Smooth muscle cell of the brain vasculature (primary cell): ENCODE measurements at places on chromosomes 5 and 9.

GRCh38 chr5:127229185-127229889, 61.3 kb upstream of the MEGF10 start:
- no peak for DNase-seq

GRCh38 chr5:149445739-149446369, 66.8 kb upstream of the IL17B start:
- peak; percentile 80 for DNase-seq

- DNase-seq: no peak
These were observed 40.4 kb downstream of the COL5A1 start for GRCh38 chr9:134682026-134682425.

GRCh38 chr5:82031220-82032119, 59.6 kb downstream of the ATG10 start:
- no peak for DNase-seq

- no peak for DNase-seq
These were observed 52.5 kb upstream of the CTNNA1 start for GRCh38 chr5:138700581-138701362.

DNA sequence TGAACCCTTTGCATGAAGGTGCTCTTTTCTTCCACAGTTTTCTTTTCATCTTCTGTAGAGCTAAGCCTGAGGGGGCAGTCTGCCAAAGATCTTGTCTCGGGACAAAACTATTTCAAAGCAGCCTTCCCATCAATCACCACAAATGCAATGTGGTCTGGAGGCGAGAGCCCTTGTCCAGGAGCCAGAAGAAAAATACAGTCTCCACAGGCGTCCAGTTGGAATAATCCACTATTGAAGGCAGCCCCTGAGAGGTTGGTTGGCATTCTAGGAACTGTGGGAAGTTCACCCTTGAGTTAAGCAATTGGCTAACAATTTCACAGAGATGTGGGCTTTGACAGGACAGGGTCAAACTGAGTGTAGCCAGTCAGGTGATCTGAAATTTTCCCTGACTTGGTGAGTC, 72.0 kb downstream of the SEMA6A start:
- peak; percentile 57 for DNase-seq

GRCh38 chr9:102456562-102456961, 538.6 kb upstream of the CYLC2 start:
- DNase-seq: no peak

DNA sequence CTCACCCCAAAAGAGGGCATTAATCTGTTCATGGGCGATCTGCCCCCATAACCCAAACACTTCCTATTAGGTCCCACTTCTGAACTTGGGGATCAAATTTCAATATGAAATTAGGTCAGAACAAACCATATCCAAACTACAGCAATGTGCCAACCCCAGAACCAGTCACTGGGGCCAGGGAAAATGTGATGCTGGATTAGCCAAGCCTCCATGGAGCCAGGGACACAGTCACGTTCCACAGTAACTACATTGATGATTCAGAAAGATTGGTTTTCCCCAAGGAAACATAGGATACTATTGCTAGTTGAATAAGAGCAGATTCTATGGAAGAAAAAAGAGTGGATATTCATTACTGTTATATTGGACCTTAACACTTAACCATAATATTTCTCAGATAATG, 84.2 kb downstream of the GIN1 start:
- DNase-seq: no peak

DNA sequence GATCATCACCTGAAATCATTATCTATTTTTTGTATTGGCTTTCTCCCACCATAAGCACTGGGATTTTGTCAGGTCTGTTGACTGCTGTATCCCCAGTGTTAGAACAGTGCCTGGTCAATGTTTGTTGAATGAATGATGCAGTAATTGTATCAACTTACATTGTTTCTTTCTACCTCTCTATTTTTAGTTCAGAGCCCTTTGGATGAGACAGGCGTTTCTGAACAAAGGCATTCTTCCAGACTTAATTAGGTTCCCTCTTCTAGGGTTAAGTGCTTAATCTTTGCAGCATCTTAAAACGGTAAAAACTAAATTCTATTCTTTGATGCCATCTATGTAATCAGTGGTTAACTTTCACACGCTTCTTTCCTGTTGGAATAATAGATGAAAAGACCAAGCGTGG, 26.3 kb downstream of the SLC44A1 start:
- no peak for DNase-seq

- no peak for DNase-seq
These were observed 80.2 kb downstream of the OSTF1 start for GRCh38 chr9:75168270-75169178.

- DNase-seq: no peak
These were observed 294.8 kb downstream of the ASTN2 start for GRCh38 chr9:117120061-117120460.

- no peak for DNase-seq
These were observed 73.7 kb downstream of the ZNF366 start for GRCh38 chr5:72433522-72433921.

DNA sequence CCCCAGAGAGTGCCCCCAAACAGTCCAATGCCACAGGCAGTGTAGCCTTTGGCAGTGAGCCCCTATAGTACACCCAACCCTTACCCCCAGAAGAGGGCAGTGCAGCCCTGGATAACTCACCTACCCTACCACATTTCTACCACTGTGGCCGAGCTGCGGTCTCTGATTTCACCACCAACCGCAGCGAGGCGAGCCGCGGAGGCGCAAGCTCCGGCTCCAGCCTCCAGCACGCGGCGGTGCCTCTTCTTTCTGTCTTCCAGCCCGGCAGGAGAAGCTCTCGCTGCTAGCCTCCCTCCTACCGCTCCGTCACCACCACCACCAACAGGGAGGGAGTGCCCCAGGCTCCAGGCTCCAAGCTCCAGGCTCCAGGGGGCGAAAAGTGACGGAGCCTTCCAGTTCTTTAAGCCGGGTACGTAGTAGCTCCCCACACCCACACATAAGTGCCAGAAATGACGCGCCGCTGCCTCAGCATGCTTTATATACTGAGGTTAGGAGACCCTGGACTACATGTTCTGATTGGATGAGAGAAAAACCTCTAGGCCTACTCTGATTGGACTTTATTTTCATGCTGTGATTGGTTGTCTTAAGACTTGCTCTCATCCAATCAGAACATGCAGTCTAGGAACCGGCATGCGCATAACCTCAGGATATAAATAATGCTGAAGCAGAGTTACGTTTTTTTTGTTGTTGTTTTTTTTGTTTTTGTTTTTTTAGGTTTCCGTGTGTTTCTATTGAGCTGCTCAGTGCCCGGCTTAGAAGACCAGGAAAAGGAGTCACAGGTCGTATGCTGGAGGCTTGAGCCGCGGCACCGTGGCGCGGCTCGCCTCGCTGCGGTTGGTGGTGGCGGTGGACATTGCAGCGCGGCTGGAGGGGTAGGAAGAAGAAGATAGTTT, at the start of gene PCAT7:
TSS of gene PCAT7 (plus strand) at position 645 of the 893 bp plus-strand sequence.
- no peak for DNase-seq

- DNase-seq: peak; percentile 41
These were observed 36.7 kb downstream of the NDFIP1 start for GRCh38 chr5:142145106-142145900.

DNA sequence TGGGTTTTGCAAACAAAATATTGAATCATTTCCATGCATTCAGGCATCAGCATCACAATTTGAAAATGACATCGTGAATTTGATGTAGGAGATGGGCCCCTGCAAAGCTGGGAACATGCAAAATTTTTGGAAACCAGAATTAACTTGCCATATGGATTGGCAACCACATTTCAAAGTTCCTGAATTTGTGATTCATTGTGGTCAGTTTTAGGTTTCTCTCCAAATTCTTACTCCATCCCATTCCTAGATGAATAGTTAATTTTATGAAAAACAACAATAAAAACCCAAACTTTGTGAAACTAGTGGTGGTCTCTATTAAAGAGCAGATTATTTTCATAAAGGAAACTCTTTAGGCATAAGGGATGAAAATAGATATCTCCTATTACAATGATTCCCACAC, 107.8 kb upstream of the SLIT3 start:
- no peak for DNase-seq

GRCh38 chr5:20360263-20360662, 372.3 kb upstream of the CDH18 start:
- DNase-seq: no peak

- DNase-seq: no peak
These were observed 86.9 kb downstream of the PTPN3 start for GRCh38 chr9:109411069-109411761.

GRCh38 chr5:15001517-15001916, 129.9 kb upstream of the ANKH start:
- DNase-seq: no peak

DNA sequence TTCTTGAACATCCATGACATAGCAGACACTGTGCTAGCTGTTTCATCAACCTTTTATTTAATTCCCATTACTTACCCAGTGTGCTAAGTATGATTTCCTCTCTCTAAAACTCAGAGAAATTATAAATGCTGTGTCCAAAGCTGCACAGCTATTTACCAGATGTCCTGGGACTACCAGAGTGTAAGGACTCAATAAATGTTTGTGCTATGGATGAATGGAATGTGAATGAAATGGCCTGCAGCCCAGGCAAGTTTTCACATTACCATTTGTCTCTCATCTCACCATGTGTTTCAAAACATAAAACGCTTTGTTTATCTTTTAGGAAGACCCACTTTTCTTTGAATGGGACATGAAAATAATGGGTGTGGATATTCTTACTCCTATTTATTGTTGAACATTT, 96.2 kb downstream of the ARHGEF28 start:
- DNase-seq: no peak

DNA sequence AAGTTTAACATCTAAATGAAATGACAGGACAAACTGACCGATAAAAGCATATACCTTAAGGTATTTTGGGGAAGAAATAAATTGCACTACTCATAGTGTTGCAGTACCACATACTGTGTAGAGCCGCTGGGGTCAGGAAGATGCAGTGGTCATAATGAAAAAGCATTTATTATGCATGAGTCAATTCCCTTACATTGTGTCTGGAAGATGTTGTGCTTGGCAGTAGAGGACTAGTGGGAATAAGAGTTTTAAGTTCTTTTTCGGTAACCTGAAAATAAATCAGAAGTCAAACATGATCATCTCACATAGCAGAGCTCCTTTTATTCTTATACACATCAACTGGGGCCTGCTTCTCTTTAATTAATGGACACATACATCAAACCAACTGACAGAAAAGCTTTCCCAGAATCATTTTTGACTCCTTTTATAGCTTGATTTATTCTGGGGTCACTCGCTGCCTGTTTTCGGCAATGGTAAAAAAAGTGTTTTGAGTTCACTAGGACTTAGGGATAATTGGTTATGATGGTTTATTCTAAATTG, 262.5 kb upstream of the CHD1 start:
- DNase-seq: no peak

GRCh38 chr9:114957558-114957957, 27.2 kb upstream of the TNFSF8 start:
- no peak for DNase-seq

DNA sequence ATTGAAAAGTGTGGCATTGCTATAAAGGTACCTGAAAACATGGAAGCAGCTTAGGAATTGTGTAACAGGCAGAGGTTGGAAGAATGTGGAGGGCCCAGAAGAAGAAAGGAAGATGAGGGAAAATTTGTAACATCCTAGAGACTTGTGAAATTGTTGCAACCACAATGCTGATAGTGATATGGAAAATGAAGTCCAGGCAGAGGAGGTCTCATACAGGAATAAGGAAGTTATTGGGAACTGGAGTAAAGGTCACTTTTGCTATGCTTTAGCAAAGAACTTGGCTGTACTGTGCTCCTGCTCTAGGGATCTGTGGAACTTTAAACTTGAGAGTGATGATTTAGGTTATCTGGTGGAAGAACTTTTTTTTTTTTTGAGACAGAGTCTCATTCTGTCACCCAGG, 43.5 kb downstream of the PTPDC1 start:
- DNase-seq: no peak
